NCI-H1930 (cell line): ENCODE measurements at places on chromosomes 3 and 15.

DNA sequence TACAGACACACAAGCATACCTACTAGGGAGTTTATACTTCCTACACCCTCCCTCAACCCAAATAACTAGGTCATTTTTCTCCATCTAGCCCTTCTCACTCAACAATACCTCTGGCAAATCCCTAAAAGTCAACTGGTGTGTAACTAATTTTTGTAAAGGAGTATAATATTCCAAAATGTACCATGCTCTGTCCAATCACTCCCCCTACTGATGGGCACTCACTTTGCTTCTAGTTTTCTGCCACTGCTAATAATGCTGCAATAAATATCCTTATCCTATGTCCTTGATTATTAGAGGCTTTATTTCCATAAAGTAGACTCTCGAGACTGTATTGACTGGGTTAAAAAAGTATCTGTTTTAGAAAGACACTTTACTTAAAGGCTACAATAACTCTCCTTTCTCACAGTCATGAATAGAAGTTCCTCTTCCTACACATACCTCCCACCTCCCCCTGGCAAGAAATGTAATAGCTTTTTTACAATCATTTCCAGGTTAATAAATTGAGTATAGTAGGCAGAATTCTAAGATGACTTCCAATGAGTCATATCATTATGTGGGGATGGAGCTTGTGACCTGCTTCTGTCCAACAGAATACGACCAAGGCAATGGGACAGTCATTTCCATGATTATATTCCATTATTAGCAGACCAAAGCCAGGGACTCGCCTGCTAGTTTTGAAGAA lies 30.0 kb downstream of the SHQ1 start:
- DNase-seq: no peak

- no peak for DNase-seq
These were observed 33.5 kb downstream of the TKT start for GRCh38 chr3:53222183-53222901.

DNA sequence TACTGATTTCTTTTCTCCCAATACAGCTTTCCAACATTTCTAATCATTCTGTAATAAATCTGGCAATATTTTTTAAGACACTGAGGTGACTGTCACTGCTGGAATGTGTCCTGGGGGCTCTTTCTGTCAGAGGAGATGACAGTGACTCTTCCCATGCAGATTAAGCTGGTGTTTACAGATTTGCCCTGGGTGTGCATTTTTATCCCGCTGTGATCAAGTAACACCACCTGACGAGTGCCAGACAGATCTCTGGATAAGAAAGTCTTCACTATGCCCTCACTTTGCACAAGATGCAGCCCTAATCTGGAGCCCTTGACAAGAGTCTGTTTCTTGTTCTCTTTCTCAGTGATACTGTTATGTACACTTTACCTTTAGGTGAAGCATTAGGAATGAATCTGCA lies 477.7 kb downstream of the ZIC1 start:
- DNase-seq: no peak

- no peak for DNase-seq
These were observed 416.6 kb upstream of the NECTIN3 start for GRCh38 chr3:110654843-110655502.

- DNase-seq: no peak
These were observed 123.4 kb downstream of the TLE3 start for GRCh38 chr15:69974321-69974720.

- DNase-seq: no peak
These were observed 402.0 kb upstream of the GOLIM4 start for GRCh38 chr3:168497741-168498140.

DNA sequence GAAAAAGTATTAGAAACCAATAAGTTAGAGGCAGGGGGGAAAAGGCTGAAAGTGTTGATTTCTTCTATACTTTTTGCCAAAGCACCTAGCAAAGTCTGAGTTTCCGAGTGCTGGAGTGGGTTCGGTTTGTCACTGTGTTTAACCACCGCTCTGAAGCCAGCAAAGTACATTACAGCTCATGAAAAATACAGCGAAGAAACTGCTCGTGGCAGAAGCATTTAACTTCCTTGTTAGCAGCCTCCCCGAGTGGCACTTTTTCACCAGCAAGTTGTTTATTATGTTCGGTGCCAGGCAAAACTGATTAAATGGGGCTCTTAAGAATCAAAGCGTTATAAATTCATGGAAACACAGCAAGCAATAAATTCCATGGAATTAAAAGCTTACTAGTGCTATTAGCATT lies 313.6 kb downstream of the FOXP1 start:
- no peak for DNase-seq

- DNase-seq: no peak
These were observed 1.3 kb downstream of the FXR1 start for GRCh38 chr3:180913581-180914404.

DNA sequence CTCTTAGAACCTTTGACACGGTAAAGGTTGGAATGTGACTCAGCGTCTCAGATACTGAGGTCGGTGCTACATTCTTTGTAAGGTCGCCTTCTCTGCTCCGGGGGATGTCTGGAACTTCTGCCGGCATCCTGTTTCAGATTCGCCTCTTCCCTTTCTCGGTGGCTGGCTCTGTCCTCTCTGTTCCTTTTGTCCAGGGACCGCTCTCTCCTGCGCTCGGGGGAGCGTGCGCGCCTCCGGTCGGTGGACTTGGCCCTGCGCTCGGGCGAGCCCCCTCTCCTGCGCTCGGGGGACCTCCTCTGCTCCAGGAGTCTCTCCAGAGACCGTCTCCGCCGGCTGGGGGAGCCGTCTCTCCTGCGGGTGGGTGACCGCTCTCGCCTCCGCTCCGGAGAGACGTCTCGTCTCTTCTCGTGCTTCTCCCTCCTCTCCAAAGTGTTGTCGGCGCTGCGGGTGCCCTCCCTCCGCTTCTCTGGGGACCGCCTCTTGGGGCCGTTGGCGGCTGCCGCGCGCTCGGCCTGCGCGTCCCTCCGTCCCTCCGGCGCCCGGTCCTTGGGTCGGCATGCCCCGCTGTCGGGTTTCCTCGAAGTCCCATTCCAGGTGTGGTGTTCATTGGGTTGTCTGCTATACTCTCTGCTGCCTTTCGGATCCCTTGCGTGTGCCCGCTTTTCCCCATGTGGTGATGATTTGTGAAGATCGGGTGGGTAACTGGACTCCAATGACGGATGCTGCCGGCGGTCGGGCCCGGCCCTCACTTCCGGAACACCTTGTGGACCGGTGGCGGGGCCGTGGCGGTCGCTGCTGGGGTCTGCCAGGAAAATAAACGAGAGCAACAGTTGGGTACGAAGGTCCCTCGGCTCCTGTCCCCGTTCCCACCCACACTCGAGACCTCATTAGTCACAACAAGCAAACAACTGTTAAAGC lies 668.8 kb upstream of the ADAMTS9 start:
- DNase-seq: no peak

DNA sequence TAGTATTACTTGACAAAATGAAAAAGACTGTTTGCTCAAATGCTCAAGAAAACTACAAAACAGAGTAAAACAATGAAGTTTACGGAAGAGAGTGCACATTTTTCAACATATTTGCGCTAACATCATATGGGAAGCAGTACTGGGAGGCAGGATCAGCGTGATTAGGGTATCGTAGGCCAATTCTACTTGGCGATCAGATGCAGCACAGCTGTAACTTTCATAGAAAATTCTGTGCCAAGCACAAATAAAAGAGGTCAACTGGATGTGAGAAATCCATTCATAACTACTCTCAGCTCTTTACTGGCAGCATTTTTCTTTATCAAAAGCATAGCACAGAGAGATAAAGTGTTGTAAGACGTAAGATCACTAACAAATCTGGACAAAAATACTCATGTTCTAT lies 1196.3 kb upstream of the GBE1 start:
- no peak for DNase-seq

GRCh38 chr3:18077128-18077840 lies 334.9 kb upstream of the TBC1D5 start:
- no peak for DNase-seq

GRCh38 chr3:194858382-194858781 lies 172.7 kb downstream of the FAM43A start:
- no peak for DNase-seq

DNA sequence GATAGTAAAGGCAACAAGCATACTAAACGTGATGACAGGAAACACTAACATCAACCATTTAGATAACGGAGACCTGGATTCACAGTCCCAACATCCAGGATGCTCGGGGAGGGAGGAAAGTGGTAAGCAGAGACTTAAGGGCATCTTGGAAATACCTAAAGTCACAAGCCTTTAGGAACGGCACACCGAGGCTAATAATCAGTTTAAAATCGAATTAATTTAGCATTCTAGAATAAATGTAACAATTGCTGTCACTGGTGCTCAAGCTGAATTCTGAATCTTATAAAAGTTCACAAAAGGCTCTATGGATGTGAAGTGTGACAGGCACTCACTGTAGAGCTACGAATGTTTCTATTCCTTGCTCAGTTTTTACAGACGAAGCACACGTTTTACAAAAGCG lies 1.3 kb downstream of the CD47 start:
- DNase-seq: no peak

- DNase-seq: no peak
These were observed 56.8 kb downstream of the STARD9 start for GRCh38 chr15:42632105-42632675.

- DNase-seq: no peak
These were observed 23.9 kb downstream of the ALDH1L1 start for GRCh38 chr3:126156468-126156867.

GRCh38 chr3:165607221-165607620 lies 230.0 kb downstream of the BCHE start:
- no peak for DNase-seq

- no peak for DNase-seq
These were observed 55.5 kb downstream of the NSUN3 start for GRCh38 chr3:94118390-94118789.

GRCh38 chr3:128203169-128203568 lies 49.9 kb downstream of the EEFSEC start:
- DNase-seq: no peak

GRCh38 chr3:127426444-127427153 lies 138.8 kb upstream of the PRR20G start:
- no peak for DNase-seq

GRCh38 chr3:8629151-8630021 lies 15.2 kb downstream of the SSUH2 start:
- DNase-seq: no peak

- no peak for DNase-seq
These were observed 228.1 kb upstream of the RORA start for GRCh38 chr15:61457050-61457733.

- no peak for DNase-seq
These were observed 139.9 kb downstream of the MEX3B start for GRCh38 chr15:81905889-81906288.

DNA sequence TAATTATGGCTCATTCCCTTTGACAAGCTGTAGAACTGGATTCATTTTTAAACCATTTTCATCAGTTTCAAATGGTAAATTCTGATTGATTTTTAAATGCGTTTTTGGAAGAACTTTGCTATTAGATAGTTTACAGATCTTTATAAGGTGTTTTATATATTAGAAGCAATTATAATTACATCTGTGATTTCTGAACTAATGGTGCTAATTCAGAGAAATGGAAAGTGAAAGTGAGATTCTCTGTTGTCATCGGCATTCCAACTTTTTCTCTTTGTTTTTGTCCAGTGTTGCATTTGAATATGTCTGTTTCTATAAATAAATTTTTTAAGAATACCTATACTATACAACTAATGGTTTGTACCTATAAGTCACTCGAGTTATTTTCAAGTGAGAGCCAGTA lies 62.7 kb downstream of the PXYLP1 start:
- no peak for DNase-seq

DNA sequence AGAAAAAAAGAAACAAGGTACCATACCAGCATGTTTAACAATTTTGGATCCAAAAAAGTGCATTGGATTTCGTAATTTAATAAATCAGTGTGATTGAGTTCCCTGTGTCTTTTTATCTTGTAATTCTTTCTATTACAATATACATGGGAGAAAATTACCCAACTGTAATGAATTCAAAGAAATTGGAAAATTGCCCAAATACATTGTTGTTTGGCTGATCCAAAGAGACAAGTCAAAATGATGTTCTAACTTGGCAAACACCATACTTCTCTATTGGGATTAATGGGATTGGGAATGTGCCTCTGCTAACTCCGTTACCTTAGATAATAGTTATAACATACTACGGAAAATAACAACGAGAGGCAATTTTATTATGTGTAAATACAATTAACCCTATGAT lies 1097.1 kb downstream of the ROBO1 start:
- DNase-seq: no peak

DNA sequence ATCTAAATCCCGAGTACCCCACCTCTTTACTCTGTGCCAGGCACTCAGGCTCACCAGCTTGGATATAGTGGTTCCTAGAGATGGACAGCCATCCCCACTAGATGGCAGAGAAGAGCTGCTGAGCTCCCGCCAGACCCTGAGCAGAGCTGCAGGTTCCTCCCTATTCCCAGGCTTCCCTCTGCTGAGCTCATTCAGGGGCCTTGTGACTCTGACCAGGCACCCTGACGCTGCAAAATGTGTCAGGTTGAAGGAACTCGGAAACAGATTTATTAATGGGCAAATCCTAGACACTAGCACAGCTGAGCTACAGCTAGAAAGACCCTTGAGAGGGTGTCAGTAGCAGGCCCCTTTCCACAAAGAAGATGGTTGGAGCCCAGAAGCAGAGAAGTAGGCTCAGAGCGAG lies 38.2 kb upstream of the RHO start:
- peak; percentile 27 for DNase-seq

DNA sequence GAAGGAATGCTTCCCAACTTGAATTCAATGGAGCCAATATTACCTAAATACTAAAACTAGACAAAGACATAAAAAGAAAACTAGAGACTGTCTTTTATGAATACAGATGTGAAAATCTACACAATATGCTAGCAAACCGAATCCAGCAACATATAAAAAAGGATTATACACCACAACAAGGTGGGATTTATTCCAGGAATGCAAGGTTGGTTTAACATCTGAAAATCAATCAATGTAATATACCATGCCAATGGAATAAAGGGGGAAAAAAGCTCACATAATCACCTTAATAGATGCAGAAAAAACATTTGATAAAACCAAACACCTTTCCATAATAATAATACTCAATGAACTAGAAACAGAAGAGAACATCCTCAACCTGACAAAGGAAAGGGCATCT lies 69.3 kb upstream of the TSPAN3 start:
- DNase-seq: no peak

DNA sequence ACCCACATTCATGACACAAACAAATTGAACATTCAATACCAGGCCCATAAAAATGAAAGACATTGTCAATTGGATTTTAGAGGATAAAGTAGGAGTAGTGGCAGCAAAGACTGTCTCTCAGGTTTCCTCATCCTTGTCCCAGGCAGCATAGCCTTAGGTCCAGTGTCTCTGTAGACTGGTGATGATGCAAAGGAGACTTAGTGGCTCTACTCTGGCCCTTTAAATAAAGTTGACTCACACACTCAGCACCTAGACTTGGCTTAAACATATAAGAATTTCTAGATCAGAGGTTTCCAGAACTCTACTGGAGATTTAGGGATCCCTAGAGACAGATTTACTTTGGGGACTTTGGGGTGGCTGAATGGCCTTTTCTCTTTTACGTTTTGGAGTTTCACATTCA lies 166.6 kb downstream of the NR1D2 start:
- DNase-seq: no peak

GRCh38 chr3:195836476-195837135 lies 24.9 kb upstream of the MUC4 start:
- no peak for DNase-seq

GRCh38 chr15:73273181-73274002 lies 95.4 kb downstream of the HCN4 start:
- peak; percentile 8 for DNase-seq

GRCh38 chr3:29385046-29385830 lies 104.4 kb downstream of the RBMS3 start:
- no peak for DNase-seq

GRCh38 chr3:2968475-2968874 lies 141.7 kb downstream of the IL5RA start:
- DNase-seq: no peak
